ENCODE measurements at places on chromosomes 13 and 19. TPM values are rescaled to one million over a fixed set of nuclear protein-coding genes. Genes with fewer than 3 reads are reported as not detected.
A peak's percentile ranks its signal among the peaks of the same experiment; 100 is the strongest.

- peak; percentile 40 for DNase-seq
These were observed 25.0 kb upstream of the VWA8 start for GRCh38 chr13:41985788-41986508.

The CLDN10 gene
- total RNA-seq, result not detected

DNA sequence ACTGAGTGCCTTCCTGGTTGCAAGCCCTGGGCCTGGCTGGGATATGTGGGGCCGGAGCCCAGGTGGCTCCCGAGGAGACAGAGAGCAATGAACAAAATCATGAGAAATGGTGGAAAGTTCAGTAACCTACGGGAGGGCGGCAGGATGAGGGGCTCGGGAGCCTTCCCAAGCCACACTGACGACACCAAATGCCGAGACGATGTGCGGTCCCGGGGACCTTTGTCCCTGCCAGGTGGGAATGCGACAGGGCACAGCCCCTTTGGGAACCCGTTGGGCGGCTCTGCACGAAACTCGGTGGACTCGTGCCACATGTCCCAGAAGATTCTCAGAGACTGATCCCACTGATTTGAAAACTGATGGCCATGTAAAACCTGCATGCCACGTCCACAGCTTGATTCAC, 11.7 kb upstream of the ZNF14 start:
- DNase-seq, result no peak

The RFPL4A gene
- 0.13 TPM for total RNA-seq

DNA sequence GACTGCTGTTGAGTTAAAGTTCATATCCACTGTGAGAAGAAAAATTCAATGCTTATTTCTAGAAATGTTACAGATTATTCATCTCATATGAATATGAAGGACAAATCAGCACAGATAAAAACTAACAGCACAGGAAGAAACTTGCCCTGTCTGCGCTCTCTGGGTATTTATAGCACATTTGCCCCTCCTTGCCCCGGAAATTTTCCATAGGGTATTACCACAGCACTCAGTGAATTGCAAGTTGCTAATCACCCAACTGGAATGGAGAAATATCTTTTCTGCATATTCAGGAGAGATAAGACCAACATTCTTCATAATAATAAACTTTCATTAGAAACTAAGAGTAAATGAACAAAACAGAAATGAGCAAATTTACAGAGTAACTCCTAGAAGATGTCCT, 318.0 kb upstream of the KLF12 start:
- DNase-seq, result no peak

The FPR1 gene
- 0.57 TPM for total RNA-seq

The PLVAP gene
- not detected for total RNA-seq

The WDR62 gene
- 20.2 TPM for total RNA-seq

GRCh38 chr13:41061075-41061913, at the start of gene WBP4:
WBP4 (plus strand) TSS chr13:41061509; CDS start chr13:41061674, 165 bp downstream.
- peak; percentile 92 for DNase-seq

DNA sequence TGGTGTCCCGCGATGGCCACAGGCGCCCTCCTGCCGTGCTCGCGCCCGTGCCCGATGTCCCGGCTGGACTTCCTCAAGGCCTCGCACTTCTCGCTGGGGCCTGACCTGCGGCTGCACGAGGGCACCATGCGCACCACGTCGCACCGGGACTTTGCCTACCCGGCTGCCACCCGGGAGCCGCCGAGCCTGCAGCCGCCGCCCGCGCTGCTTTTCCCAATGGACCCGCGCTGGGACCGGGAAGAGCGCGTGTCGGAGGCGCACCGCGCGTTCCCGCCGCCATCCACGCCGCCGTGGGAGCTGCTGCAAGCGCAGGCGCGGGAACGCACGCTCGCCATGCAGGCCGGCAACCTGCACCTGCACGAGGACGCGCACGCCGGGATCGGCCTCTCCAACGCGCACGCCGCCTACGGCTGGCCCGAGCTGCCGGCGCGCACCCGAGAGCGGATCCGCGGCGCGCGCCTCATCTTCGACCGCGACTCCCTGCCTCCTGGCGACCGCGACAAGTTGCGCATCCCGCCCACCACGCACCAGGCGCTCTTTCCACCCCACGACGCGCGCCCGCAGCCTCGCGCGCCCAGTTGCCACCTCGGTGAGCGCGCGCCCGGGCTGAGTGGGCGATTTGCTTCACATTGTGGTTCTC, 12.1 kb upstream of the PEX11G start:
- DNase-seq, result no peak

DNA sequence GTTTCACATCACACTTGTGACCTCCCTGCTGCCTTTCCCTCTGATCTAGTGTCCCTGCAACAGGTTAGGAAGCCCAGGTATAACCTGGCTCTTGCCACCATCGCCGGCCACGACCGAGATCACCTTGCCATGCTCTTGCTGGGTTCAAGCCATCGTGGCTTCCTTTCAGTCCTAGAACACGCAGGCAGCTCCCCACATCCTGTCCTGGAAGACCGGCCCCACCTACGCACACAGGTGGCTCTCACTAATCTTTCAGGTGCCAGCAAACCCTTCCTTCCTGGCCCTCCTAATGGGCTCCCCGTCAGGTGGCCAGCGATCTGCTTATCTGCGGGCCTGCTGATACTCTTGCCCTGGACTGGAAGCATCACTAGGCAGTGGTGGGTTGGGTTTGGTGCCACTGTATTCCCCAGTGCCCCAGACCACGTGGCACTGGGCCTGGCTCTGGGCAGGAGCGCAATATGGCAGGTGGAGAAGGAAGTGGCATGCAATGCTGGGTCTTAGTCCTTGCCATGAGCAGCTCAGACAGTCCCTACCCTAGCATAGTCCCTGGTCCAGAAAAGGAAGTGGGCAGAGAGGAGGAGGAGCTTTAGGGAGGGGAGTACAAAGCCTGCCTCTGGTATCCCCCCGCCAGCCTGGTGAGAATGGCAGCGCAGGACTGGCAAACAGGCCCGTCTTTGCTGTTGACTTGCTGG, 11.8 kb downstream of the PPP1R37 start:
- DNase-seq, result no peak

- DNase-seq, result no peak
These were observed 2175.9 kb downstream of the PCDH9 start for GRCh38 chr13:65054277-65054676.

DNA sequence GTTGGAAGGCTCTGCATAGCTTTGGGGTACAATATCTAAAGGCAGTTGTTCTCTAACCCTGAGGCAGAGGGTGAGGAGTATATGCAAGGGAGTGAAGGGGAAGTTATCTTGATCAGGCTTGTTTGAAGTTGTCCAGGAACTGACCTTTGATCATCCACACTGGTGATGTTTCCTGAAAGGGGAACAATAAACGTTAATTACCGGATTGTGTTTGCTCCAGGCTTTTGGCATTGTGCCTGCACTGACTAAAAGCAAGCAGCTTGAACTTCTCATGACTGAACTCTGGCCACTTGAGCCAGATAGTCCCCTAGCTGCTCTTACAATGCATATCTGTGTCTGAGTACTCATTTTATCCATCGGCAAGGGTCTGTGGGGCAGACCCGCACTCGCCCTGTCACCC, 27.0 kb upstream of the ZNF726 start:
- no peak for DNase-seq

GRCh38 chr19:44765033-44765948, 12.4 kb upstream of the CBLC start:
- DNase-seq, result peak; percentile 35

- no peak for DNase-seq
These were observed 87.8 kb downstream of the IPO5 start for GRCh38 chr13:98041081-98041820.

The KRTDAP gene
- not detected for total RNA-seq

Measured in HT1080 (cell line).